Activated T-helper 1 cell treated with anti-CD3 and anti-CD28 coated beads, Interleukin-12 subunit alpha, Interleukin-12 subunit beta, Interleukin-2, Interleukin-4 antibody, amounts not matched to agents 30 ng/mL and 10 ng/mL and 1 ng/mL, durations not matched to agents 14 hours and 24 hours and 36 hours (primary cell): ENCODE measurements at places on chromosomes 16 and 17.
A peak's percentile ranks its signal among the peaks of the same experiment; 100 is the strongest.

DNA sequence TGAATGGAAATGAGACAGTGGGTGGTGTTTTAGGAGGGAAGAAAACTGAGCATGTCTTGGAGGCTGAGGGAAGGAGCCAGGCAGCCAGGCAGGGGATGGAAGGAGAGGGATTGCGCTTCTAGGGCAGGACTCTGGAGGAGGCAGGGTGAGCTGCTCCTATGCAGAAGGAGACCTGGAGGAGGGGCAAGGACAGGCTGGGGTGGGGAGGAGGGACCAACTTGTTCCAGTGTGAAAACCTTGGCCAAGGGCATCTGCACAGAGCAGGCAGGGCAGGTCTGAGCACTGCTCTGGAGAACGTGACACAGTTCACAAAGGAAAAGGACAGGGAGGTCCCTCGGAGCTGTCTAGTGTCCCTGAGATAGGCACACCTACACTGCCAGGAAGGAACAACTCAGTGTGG, 5.5 kb downstream of the GALK1 start:
- DNase-seq, result no peak

DNA sequence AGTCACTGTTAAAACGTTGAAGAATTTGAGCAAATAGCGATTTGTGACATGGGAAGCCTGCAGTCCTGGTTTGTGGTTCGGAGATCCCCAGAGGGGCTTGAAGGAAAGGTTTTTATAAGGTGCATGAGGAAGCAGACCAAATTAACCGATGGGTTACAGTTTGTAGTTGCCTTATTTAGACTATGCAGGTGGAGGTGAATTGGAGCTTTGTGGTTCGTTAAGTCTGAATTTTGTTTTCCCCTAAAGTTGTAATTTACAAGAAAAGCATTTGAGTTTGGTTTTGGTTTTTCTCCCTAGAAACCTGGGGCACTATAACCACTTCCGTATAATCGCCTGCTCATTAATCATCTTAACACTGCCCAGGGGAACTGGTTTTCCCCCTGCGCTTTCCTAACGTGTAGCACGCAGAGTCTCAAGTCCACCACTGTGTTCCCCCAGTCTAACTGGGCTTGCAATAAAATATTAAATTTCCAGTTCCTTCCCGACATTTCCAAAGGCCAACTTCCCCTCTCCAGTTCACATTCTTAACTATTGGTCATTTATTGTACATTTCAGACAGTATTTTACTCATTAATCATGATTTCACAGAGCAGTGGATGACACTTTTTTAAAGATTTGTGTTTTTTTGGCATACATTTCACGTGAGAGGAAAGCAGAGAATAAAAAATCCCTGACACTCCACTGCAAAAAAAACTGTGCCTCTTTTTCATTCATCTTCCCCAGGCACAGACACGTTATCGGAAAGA, 932 bp downstream of the ZNF267 start:
- DNase-seq, result peak; percentile 43

GRCh38 chr17:9244066-9245052, 223.0 kb downstream of the NTN1 start:
- no peak for DNase-seq

DNA sequence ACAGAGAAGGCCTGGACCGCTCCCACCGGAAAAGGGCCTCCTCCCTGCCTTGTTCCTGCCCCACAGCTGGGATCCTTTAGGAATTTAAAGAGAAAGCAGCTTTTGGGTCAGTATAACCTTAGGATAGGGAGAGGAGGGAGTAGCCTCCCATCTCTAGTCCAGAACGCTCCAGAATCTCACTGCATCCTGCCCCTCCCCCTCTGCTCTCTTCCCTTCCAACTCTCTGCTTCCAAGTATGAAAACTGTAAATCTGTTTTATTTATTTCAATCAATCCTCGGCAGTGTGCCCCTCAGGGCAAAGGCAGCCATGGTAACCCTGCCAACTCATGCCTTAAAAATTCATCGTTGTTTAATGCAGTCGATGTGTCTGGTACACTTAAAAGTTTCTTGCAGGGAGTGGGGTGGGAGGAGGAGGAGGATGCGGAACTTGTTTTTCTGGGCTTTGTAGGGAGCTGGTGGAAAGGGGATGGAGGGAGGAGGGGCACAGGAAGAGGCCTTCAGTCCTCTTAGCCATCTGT, 21.2 kb upstream of the MTSS2 start:
- DNase-seq, result no peak

DNA sequence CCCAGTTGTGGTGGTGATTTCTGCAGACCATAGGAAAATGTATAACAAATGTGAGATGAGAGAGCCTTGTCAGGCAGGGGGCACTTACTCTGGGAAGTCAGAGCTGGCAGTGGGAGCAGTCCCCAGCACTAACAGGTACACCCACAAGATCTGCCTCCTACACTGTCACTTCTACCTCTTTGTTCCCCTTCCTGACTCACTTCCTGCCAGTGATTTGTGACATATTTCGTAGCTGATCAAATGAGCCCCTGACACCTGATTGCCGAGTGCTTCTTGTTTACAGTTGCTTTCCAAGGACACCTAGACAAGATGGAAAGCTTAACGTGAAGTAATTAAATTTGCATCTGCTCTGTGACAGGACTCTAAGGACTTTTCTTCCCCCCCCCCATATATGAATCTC, 40.5 kb downstream of the FTO start:
- DNase-seq, result no peak

GRCh38 chr16:30902029-30902972, 5.9 kb downstream of the CTF1 start:
- DNase-seq, result peak; percentile 54

- DNase-seq, result no peak
Measured at GRCh38 chr17:29483503-29483902, 83.3 kb downstream of the ABHD15 start.

DNA sequence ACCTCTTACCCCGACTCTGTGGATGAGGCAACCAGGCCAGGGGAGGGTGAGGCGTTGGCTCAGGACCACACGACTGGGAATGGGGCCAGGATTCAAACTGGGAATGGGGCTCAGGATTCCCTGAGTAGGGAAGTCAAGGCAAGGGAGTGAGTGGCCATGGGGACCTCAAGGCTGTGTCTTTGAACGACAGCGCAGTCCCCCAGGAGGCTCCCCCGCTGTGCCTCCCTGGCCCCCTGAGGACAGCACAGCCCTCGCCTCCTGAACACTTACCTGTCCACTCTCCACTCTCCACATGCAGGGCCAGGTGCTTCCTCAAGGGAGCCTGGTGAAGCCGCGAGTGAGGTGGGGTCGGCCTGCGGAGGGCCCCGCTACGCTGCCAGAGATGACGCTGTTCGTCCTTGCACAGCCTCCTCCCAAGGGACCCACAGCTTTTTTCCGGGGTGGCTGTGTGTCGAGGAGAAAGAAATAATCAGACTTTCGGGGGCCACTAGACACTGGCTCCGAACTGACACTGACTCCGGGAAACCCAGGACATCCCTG, 6.9 kb downstream of the ZNF469 start:
- no peak for DNase-seq

DNA sequence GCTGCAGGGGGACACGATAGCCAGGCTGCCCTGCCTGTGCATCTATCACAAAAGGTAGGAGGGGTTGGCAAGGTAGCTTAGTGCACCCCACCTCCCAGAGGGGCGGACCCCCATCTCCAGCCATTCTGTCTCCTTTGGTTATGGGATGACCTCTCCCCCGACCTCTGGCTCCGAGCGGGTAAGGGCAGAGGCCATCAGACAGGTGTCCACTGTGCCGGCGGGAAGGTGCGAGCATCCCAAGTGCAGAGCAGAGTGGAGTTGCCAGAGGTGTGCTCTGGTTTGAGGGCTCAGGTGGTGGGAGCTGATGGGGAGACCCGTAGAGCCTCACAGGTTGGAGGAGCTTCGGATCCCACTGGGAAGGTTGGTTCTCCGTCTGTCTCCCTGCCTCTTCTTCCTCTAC, 11.7 kb downstream of the LDHD start:
- DNase-seq, result no peak
